ENCODE measurements at places on chromosomes 7 and 10.

GRCh38 chr10:46005383-46005782 is 25.0 kb downstream of the NCOA4 start:
- no peak for DNase-seq

- DNase-seq: peak; percentile 24
Measured at GRCh38 chr10:98006266-98006665, 24.2 kb downstream of the CRTAC1 start.

DNA sequence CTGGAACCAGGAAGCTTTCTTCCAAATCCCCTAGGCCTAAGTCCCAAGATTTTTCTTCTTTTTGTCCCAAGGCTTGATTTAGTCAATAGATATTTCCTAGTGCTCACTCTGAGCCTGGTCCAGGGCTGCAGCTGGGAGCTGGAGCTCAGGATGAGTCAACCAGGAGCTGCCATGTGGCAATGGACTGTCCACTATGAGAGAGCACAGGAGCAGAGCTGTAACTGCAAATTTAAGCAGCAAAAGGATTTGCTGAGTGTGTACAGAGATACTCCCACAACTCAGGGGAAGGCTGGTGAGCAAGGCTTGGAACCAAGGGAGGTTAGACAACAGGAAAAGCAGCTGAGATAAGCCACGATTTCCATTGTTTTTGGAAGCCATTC is 92.1 kb upstream of the CXCL12 start:
- no peak for DNase-seq

- no peak for DNase-seq
Measured at GRCh38 chr7:2018569-2019460, 213.9 kb downstream of the MAD1L1 start.

- DNase-seq: no peak
Measured at GRCh38 chr7:35988818-35989217, 164.2 kb upstream of the EEPD1 start.

DNA sequence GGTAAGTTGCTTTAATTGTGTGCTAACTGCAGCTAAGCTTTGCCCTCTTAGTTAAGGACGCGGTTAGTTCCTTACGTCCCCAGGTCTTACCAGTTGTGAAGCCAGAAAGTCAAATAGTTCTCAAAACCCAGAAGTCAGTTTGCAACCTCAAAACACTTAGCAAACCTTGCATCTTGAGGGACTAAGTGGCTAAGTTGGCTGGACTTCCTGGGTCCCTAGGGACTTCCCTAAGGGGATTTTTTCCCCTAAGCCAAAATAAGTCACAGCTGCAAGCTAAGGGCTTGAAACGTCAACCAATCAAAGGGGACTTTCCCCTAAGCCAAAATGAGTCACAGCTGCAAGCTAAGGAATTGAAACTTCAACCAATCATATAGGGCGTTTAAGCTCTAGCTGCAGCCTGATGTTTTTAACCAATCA is 36.2 kb upstream of the HECW1 start:
- DNase-seq: no peak

DNA sequence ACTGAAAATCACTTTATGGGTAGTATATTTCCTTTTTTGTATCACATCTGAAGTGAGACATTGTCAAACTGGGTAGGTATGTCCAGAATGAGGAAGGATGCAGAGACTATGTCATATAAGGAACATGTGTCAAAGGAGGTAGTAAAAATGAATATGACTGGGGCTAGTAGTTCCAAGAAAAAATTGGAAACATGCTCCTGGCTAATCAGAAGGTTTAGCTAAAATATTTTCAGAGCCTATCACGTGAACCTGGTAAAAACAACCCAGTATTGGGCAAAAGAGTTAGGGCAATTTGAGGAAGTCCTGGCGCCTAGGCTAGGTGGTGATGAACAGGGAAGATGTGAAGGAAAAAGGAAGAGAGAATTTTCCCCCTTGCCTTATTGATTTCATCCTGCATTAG is 26.4 kb downstream of the ENTPD1 start:
- no peak for DNase-seq

DNA sequence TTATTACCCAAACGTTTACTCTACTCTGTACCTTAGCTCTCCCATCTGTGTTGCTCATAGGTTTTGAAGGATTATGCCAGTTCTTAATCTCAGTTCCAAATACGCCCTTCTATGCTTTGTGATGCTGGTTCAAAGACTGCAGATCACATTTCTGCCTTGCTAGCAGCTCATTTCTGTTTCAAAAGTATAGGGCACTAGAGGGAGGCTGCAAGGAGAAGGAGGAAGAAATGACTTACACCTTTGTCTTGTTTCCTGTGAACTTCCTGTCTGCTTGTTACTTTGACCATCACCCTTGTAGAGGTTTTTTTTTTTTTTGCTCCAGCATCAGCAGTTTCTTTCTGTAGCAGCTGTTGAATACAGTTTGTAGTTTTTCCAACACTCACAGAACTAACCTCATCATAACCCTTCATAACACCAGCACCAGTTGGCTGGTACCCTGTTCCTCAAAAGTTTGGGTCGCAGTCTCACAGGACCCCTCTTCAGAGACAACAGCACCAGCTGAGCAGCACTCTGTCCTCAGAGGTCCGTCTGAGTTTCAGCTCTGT is 16.5 kb downstream of the SLK start:
- DNase-seq: no peak

DNA sequence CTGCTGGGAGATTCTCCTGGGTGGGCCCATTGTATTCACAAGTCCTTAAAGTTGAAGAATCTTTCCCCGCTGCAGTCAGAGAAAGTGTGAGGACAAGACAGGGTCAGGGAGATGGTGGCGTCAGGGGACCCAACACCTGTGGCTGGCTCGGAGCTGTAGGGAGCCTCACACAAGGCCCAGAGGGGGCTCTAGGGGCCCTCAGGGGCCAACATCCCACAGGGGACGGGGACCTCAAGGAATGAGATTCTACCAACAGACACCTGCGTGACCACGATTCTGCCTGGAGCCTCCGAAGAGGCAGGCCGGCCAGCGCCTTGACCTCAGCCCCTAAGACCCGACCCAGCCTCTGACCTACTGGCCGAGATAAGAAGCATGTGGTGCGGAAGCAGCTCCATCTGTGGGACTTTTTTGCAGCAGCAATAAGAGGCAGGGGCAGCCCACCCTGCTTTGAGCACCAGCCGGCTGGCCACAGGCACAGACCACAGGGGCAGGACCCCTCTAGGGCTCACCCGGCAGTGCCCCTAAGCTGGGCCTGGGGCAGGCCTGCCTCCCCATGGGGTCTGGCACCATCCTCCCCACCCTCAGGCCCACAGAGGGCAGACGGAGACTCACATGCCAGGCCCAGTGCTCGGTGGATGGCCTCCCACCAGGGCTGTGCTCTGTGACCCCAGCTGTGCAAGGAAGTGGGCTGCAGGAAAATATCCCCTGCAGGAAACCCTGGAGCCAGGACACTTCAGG is 13.2 kb downstream of the RASGEF1A start:
- no peak for DNase-seq

GRCh38 chr7:108282427-108282996 is 152.4 kb upstream of the LAMB4 start:
- no peak for DNase-seq

GRCh38 chr7:107228291-107228690 is 59.5 kb downstream of the HBP1 start:
- DNase-seq: no peak

DNA sequence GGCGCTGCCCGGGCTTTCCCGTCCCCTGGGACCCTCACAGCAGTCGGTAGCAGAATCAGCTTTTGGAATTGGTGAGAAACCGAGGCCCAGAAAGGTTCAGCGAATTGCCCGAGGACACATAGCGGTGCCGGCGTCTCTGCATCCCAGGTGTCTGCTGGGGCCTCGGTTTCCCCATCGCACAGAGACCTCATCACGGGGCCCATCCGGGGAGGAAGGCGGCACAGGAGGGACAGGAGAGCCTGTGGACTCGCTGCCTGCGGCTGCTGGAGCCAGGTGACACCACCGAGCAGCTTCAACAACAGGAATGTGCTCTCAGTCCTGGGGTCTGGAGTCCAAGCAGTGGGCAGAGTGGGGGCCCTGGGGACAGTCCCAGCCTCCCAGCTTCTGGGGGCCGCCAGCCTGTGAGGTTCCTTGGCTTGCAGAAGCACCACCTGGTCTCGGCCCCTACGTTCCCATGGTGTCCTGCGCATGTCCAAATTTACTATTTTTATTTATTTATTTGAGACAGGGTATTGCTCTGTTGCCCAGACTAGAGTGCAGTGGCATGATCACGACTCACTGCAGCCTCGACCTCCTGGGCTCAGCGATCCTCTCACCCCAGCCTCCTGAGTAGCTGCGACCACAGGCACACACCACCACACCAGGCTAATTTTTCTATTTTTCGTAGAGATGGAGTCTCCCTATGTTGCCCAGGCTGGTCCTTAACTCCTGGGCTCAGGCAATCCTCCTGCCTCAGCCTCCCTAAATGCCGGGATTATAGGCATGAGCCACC is 539 bp upstream of the COX19 start:
- no peak for DNase-seq

Data from SK-N-DZ (cell line).